ENCODE measurements at places on chromosomes 11 and 22.

DNA sequence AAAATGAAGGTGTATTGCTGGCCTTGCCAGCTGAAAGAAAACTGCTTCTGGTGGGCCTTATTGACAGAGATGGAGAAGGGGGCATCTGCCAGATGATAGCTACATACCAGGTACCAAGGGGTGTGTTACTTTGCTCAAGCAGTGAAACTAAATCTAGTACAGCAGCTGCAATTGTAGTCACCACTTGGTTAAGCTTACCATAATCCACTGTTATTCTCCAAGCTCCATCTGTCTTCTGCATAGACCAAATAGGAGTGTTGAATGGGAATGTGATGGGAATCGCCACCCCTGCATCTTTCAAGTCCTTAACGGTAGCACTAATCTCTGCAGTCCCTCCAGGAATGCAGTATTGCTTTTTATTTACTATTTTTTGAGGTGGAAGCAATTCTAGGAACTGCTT lies 45.8 kb upstream of the LIN7C start:
- no peak for DNase-seq

- no peak for DNase-seq
Measured at GRCh38 chr11:1873048-1873812, 18.5 kb downstream of the PRR33 start.

DNA sequence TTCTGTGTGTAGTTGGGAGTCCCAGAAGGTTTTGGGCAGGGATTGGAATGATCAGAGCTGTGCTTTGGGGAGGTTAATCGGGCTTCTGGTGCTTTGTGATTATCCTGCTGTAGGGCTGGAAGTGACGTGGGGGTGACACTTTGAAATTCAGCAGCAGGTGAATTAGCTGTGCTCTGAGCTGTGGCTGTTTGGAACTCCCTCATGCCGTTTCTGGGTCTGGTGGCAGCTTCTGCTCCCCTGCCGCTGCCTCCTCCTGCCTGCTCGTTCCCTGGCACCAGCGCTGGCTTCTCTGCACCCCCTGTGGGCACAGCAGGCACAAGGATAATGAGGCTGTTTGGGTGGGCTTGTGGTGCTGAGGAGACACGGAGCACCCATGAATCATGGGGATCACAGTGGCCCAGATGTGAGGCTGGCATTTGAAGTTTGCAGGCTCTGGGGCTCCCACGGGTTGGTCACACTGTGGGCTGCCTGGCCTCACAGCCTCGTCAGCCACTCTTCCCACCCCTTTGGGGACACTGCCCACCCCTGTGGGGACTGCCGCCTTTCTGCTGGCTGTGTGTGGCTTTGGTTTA lies 49.7 kb downstream of the TBC1D22A start:
- no peak for DNase-seq

DNA sequence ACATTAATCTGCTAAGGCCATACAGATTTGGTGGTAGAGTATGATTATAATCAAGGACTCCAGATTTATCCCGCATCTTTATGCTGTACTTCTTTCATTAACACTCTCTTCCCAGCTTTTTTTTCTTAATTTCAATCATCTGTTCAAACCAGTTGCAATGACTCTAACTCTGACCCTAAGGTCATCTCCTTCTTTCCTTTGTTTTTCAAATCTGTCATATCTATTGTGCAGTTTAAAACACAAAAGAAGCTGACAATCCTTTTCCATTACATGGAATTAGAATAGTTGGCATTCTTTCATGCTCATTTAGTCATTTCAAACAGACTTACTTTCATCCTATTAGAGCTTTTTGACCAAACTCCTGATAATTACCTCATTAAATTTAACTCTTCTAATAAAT lies 53.6 kb upstream of the GRM5 start:
- no peak for DNase-seq

DNA sequence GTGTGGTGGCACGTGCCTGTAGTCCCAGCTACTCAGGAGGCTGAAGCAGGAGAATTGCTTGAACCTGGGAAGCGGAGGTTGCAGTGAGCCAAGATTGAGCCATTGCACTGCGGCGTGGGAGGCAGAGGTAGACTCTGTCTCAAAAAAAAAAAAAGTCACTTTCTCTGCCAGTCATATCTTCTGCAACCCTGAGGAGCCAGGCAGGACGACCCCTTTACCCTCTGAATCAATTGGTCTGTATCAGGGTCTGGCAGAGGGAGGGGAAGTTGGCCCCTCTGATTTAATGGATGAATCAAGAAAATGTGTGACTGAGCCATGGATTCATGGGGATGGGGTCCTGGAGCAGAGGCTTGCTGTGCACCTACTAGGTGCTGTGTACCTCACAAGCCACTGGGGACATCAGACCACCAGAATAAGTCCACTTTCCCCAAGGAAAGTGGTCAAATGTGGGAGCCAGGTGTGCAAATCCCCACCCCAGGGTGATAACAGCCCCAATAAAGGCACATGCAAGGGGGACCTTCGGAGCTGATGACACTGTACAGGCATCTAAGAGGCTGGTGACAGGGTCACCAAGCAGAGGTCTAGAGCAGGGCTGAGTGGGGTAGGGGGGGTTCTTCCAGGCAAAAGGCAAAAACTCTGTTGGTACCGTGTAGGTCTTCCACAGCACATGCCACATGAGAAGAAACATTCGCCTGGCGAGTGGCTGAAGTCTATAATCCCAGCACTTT lies 29.0 kb downstream of the TXN2 start:
- DNase-seq, result no peak

DNA sequence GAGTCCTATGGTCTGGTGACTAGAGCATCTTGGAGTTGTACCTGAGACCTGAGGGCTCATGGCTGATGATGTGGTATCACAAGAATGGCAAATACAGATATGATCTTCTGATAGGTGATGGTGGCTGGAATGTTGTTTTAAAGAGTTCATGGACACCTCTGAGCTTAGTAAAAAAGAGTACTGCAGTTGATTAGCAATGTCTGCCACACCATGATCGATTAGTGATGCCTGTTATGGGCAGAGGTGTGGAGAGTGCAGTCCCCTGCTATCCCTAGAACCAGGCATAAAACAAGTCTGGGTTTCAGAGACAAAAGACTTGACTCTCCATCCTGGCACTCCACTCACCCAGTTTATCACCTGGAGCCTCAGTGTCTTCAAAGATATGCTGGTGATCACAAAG lies 1.4 kb upstream of the BATF2 start:
- DNase-seq, result no peak

- DNase-seq, result no peak
Measured at GRCh38 chr22:42536166-42536565, 16.6 kb upstream of the RRP7A start.

DNA sequence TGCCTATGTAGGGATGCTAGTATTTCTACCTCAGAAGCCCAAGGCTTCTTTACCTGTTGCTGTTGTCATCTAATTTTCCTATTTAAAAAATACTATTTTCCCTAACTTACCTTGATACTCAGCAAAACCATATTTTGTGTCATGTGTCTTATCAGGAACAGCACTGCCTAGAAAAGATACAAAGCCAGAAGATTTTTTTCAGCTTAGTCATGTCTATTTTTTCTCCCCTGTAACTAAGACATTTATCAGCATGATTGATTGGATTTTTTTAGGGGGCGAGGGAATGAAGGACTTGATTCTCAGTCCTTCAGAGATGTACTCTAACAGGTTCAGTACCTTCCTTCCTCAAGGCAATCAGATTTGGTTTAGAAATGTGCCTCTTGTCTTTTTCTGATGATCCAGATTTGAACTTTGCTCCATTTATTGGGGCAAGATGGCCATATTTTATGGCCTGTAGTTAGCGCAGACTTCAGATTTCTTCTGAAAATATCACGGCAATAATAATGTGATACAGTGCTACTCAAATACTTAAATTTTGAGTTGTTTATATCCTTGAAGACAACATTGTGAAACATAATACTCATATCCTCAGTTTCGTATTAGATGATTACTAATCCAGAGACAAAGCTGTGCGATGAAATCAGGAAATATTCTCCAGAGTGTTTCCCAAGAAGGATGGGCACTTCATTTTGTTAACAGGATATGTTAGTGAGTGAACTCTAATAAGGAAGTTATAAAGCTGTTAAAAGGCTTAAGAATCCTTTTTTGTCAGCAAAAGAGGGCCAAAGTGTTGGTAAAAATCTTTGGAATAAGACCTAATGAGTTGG lies 3.8 kb upstream of the PIK3IP1 start:
- DNase-seq, result no peak

GRCh38 chr22:34534101-34534500 lies 531.9 kb upstream of the ISX start:
- DNase-seq, result no peak

GRCh38 chr11:27212248-27212780 lies 150.7 kb downstream of the CCDC34 start:
- no peak for DNase-seq

- no peak for DNase-seq
Measured at GRCh38 chr11:133553885-133554740, 21.8 kb upstream of the OPCML start.

- DNase-seq, result no peak
Measured at GRCh38 chr11:1123970-1124369, 33.8 kb upstream of the MUC5AC start.

DNA sequence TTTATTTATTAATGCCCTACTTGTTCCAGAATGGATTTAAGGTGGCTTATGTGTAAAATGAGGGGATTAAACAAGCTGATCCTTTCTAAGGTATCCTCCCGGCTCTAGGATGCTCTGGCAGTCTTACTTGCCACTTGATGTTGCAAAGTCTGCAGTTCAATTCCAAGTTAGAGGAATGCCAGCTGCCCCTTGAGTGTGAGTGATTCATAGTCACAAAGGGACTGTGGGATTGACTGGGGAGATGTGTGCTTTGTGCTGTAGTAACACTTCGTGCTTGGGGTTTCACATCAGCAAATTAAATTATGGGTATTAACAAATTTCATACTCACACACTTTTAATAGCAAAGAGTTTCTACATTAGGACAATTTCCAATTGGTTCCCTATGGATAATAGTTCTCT lies 550.8 kb upstream of the CADM1 start:
- DNase-seq, result no peak

- DNase-seq, result no peak
Measured at GRCh38 chr11:82924522-82925224, 23.1 kb downstream of the DDIAS start.

- no peak for DNase-seq
Measured at GRCh38 chr22:44730490-44731356, 21.7 kb upstream of the ARHGAP8 start.

DNA sequence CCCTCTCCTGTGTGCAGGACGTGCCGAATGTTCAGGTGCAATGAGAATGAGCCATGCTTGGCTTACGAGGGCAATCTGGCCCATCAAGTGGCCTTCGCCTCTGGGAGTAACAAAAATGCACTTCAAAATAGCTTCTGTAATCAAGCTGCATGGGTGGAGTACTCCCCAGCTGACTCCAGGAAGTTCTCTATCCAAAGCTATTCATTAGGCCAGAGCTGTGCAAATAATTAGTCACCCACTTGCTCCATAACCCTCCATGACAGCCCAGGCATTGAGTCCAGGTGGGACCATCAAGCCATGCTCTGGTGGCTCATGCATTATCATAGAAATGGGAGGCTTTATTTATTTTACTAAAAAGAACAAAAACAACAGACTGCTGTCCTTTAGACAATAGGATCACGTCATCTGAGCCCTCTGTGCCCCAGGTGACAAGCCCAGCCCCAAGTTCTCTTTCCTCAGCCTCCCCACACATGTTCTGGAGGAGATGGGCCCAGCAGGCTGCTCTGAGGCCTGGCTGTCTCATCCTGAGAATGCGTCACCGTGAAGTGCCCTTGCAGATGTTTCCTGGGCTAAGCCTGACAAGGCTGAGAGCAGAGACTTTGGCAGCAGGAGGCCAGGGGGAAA lies 244.7 kb downstream of the ETS1 start:
- DNase-seq, result no peak

- no peak for DNase-seq
Measured at GRCh38 chr22:43474161-43475101, 62.6 kb downstream of the MPPED1 start.

Measured in mesothelial cell of epicardium (in vitro differentiated cells).